Endothelial cell (in vitro differentiated cells): ENCODE measurements at places on chromosomes 6 and 20.

- DNase-seq, result no peak
Observed at GRCh38 chr6:53828966-53829697, 34.3 kb downstream of the LRRC1 start.

DNA sequence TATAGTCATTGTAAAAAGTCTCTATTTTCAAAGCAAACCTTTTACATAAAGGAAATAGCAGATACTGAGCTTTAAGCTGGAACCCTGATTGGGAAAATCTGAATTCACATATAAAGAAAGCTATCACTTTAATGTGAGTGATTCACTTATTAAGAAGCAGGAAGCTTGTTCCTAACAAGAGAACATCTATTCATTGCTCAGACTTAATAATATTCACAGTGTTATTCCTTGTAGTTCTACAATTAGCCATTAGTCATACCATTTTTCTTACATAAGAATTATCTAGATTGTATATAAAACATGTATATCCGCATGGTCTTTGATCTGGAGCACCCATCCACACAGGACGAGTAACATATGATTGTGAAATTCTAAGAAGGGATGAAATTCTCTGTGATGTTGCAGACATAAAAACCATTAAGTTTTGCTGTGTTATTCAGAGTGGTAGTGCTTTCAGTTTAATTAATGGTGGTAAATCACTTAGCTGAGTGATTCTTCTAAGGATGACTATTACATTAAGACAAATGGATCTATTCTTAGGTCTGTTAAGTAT lies 71.1 kb upstream of the FOXQ1 start:
- DNase-seq, result no peak

DNA sequence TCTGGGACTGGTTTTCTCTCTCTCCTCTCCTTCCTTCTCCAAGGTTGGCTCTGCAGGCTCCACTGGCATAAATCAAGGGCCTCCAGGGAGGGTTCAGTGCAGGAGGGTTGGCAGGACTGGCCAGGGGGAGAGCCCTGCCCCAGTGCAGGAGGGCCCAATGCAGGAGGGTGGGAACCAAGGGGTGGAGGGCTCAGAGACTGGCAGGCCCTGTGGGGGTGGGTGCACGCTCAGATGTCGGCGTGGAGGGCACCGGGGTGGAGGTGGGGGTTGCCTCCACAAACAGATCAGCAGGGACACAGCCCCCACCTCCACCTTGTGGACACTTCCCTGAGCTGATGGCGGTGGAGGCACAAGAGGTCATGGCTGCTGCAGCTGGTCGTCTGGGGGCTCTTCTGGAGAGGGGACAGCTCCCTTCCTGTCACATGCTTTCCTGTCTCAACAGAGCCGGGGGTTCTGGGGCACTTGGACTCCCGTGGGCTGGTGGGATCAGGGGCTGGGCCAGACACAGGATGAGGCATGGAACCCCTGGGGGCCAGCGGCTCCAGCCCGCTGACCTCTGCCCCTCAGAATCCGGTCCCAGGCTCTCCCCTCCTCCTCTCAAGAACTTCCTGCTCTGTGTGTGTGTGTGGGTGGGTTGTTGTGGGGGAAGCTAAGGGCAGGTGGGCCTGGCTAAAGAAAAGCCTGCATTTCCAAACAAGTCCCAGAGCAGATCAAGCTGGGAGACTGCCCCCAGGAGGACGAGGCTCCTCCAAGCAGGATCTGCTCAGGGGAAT lies 2.7 kb upstream of the ABHD16B start:
- peak; percentile 62 for DNase-seq

DNA sequence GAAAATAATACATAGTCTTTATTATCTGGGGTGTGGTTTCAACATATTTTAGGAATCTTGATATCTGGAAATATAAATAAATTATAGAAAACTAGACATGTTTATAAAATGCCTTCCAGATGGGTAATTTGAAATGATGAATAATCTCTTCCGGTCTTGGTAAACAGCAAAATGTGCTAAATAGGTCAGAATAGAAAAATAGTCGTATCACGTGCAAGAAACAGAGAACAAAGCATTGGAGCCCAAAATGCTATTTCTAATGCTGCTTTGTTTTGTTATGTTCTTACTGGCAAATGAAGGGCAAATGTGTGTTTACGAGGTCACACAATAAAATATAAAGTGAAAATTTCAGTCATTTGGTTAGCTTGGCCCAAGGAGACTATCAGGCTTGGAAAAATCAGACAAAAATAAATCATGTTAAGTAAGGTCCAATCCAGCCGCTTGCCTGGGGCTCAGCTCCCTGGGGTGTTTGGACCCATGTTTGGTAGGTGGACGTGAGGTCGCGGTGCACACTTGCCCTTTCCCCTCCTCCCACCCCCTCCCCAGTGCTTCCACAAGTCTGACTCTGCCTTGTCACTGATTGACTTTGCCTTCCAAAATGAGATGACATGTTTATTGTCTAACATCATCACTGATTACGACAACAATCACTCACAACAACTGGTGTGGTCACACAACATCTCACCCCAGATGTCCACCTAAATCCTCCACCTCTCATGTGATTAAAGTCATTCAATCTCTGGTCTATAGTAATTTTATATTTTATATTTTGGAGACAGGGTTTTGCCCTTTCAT lies 56.0 kb downstream of the RIN2 start:
- no peak for DNase-seq

DNA sequence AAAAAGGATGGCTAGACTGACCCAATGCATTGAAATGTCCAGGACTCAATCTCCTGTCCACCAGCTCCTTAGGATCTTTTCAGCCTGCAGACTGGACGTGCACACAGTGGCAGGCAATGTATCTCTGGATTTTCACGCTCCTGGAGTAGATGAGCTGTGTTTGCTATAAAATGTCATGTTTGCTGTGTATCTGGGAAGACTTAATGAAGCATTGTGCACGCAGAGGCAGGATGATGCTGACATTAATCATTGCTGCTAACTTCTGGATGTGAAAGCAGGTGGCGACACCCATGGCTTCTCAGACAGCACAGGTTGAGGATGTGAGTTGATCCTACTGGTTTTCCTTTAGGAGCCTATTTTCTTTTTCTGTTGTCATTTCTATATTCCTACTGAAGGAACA lies 133.1 kb upstream of the PCSK2 start:
- DNase-seq, result no peak

GRCh38 chr6:132719736-132720448 lies 6.0 kb upstream of the VNN1 start:
- no peak for DNase-seq

GRCh38 chr20:38164624-38165088 lies 414 bp downstream of the TGM2 start:
- DNase-seq, result no peak

- DNase-seq, result no peak
Observed at GRCh38 chr6:3509336-3509735, 52.5 kb upstream of the SLC22A23 start.

DNA sequence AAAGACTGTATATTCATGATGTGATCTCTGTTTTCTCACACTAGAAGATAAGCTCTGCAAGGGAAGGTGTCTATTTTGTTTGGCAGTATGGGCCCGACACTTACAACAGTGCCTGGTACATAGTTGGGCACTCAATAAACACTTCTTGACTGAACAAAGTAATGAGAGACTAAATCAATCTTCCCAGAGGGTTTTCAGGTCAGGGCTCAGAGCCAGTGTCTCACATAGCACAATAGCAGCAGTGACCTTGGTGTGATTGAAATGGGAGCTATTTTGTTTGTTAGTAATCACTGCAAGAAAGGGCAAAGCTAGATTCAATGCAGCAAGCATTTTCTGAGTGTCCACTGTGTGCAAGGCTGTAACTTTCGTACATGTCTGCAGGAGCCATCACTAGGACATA lies 26.4 kb upstream of the GCM1 start:
- DNase-seq, result no peak
